Skin of body (tissue), 3 donors: ENCODE measurements at places on chromosomes 12 and 14.

DNA sequence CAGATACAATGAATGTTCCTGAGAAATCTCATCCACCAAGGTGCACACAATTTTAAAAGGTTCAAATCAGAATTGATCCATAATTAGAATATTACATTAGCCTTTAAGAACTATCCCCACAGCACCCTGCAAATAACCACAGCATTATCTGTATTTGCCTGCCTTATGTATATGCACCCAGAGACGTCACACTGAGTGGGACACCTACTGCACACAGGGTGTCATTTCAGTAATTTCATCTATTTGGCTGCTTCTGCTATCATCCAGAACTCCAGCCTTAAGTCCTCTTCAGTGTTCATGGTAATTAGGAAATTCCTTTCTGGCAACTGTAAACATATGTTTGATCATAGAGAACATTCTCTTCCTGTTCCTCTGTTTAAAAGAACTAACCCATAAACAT lies 298.4 kb downstream of the SYT1 start:
- no peak for DNase-seq

DNA sequence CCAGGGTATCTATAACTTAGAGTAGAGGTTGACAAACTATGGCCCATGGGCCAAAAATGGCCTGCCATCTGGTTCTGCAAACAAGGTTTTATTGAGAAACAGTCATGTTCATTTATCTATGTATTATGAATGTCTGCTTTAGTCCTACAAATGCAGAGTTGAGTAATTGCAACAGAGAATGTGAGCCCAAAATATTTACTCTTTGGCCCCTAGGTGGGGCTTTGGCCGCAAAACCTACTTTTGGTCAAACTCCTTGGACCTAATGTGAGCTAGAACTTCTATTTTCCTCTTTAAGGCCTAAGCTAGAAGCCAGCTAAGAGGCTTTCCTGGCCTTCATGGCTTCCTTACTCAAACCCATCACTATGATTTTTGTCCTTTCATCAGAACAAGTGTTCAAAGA lies 379.1 kb downstream of the NELL2 start:
- DNase-seq: no peak

DNA sequence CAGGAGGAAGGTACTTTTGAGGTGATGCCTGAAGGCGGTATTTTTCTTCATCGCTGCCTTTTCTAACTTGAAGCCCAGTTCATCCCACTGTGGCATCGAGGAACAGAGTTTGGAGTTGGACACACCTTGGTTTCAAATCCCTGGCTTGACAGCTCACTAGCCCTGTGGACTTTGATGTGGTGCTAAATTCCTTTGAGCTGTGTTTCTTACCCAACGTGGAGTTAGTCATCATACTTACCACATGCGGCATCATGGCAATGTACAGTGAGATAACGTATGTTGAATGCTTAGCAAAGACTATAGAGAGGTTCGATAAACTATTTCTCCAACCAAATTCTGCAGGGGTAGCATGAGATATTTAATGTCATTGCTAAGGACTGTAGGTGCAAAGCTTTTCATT lies 3.4 kb downstream of the PLEKHG3 start:
- no peak for DNase-seq

DNA sequence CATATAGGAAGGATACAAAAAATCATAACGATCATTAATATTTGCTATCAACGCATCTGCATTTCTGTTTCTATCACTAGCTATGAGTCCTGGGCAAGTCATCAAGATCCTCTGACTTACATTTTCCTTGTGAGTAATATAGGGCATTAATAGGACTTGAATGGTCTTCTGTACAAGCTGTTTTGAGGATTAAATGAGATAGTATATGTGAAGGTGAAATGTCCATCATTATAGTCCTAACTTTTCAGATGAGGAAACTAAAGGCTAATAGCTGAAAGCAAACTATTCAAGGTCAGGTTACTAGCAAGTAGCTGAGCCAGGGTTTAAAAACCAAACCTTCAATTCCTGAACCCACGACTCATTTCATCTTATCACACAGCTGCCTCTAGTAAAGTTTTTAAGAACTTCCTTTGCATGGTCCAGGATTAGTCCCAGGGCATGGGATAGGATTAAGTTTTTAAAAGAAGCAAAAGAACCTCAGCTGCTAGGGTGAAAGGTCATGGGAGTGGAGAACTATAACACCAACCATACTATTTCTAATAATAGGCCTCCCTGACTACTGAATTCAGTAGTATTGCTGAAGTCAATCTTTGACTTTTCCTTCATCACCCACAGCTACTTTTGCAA lies 101.4 kb upstream of the ADAMTS20 start:
- no peak for DNase-seq

- DNase-seq: no peak
Observed at GRCh38 chr12:93537769-93538168, 34.7 kb upstream of the SOCS2 start.

GRCh38 chr14:85881935-85882334 lies 352.0 kb downstream of the FLRT2 start:
- DNase-seq: no peak

DNA sequence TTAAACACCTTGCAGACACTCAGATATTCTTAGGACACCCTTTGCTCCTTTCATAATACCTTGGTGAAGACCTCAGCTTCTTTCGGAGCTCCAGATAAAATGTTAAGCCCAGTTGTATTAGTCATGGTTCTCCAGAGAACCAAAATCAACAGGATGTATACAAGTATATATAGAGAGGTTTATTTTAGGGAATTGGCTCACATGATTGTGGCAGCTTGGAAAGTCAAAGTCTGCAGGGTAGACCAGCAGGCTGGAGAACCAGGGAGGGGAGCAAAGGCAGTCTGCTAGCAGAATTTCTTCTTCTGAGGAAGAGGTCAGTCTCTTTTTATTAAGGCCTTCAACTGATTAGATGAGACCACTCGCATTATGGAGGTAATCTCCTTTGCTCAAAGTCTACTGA lies 6.9 kb upstream of the IGF1 start:
- DNase-seq: no peak

DNA sequence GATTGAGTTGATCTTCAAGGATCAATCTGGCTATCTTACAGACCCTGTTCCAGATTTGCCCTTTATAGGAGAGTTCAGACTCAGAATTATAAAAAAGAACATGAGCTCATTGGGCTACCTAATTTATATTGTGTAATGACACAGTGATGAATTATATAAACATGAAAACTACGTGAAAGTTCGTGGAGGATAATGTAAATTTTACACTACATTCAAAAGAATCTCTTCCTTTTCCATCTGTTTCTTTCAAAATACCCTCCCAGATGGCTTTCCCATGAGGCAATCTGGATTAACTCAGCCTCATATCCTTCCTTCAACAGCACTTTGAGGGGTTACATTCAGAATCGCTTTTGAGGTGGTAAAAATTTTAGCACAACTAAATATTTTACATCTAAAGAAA lies 129.3 kb downstream of the HMGA2 start:
- no peak for DNase-seq

GRCh38 chr14:32709027-32709426 lies 229.7 kb upstream of the NPAS3 start:
- DNase-seq: peak; percentile 97

DNA sequence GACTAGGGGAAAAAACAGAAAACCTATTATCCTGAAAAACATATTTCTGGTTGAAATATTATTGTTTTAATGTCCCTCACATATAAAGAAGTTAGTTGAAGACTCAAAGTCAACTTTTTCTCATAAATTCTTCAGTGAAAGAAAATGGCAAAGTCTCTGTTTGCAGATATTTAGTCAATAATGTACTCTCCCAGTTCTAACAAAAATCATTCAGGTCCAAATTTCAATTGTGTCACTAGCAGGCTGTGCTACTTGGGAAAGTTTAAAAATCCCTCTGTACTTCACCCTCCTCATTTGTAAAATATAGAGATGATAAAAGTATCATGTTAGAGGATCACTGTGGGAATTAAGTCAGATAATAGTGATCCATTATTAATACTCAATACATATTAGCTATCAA lies 496.5 kb downstream of the FSCB start:
- no peak for DNase-seq

GRCh38 chr14:104715416-104715815 lies 8.6 kb upstream of the ADSS1 start:
- DNase-seq: no peak
